Stimulated activated naive CD8-positive, alpha-beta T cell treated with anti-CD3 and anti-CD28 coated beads, Interleukin-15, amount 100 ng/mL, for 72 hours (primary cell): ENCODE measurements at places on chromosomes 16 and 17.

DNA sequence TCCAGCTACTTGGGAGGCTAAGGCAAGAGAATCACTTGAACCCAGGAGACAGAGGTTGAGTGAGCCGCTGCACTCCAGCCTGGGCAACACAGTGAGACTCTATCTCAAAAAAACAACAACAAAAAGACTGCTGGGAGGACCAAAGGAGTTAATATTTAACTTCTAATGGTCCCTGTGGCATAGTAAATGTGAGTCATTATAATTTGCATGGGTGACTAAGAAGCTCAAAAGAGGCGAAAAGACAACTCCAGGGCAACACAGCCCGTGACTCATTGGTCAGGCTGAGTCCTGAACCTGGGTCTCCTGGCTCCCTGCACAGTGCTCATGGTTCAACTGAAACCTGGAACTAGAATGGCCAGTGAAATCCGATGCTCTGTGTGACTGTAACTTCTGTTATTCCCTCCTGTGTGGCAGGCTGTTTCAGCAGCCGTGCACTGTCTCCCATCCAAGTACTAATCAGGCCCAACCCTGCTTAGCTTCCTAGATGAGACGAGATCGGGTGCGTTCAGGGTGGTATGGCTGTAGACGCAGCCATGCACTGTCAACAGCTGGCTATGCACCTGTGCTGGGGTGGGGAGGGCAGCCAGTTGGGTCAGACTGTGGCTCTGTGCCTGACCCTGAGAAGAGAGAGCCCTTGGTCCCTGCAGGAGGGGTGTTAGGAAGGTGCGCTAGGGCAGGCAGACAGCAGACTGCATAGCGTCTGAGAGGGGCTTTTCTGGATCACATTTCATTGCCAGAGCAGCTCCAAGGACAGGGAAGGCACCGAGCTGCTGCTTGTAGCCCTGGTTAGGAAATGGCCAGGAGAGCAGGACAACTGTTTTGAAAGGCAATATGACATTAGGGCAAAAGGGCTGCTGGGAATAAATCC, 14.5 kb upstream of the GPRC5C start:
- DNase-seq: no peak

- DNase-seq: no peak
Observed at GRCh38 chr17:1360975-1361374, 39.0 kb downstream of the YWHAE start.

DNA sequence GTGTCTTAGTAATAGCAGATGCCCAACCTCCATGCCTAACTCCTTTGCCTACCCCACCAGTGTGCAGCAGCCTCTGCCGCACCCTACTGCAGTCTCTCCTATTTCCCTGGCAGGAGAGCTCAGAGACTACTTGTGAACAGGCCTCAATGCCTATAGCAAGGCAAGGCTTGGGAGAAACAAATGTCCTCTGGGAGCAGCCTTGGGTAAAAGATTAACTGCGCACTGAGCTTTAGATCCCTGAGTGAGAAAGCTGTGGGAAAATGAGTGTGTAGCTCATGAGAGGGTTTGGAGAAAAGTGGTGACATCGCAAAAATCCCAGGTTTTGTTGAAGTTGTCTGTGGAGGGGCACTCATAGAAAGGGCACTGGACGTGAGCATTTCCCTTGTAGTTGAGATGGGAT, 335.8 kb downstream of the WWOX start:
- no peak for DNase-seq

GRCh38 chr16:56848955-56849689, 15.9 kb upstream of the SLC12A3 start:
- no peak for DNase-seq

DNA sequence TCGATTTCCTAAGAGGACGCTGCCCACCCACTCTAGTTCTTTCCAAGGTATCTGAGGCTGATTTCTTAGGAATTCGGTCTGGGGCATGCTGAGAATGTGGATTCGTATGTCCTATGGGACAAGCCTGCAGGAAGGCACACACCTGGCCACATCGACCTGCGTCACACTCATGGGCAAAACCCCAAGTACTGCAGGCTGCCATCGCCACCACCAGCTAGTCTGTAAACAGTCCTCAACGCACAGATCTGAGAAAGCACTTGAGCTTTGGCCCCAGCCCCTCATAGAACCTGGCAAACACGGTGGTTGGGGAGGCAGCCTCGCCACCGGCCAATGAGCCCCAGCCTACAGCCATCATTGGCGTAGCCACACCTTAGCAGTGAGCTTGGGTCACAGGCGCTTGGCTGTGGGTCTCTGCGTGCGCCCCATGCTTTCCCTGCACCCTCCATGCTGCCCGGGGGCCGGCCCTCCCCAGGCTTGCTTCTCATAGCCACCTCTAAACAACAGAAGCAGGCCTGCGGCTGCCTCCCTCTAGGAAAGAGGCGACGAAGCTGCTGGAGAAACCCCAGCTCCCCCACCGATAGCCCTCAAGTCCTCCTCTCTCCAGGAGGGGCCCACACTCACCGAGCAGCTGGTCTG, 75.1 kb downstream of the ZNF778 start:
- no peak for DNase-seq
